ENCODE measurements at places on chromosomes 13 and 19.

- no peak for DNase-seq
Observed at GRCh38 chr13:48069573-48069972, 25.3 kb downstream of the MED4 start.

GRCh38 chr19:35868172-35868822, at the start of gene APLP1:
TSS of gene APLP1 (plus strand) at chr19:35868574. CDS start at chr19:35868637, 63 bp downstream.
- peak; percentile 74 for DNase-seq

- no peak for DNase-seq
Observed at GRCh38 chr19:45133661-45134060, 27.1 kb downstream of the NKPD1 start.

- DNase-seq: peak; percentile 62
Observed at GRCh38 chr13:110137680-110138009, 169.3 kb downstream of the COL4A1 start.

DNA sequence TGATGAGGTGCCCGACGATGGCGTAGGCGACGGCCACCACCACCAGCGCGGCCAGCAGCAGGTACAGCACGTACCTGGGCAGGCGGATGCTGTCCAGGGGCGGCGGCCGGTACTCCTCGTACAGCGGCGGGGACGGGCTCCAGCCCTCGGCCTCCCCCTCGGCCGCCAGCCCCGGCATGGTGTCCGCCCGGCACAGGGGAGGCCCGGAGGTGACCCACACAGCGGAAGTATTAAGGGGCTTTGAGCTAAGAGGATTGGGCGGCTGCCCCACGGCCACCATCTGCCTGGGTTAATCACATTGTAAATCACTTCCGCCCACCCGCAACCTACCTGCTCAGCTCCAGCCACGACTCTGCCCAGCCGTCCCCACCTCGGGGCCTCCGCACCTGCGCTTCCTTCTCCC, at the start of gene SMIM44:
SMIM44 (minus strand) TSS at position 216 of the 403 bp plus-strand sequence; CDS start at position 178, 38 bp downstream.
- no peak for DNase-seq

DNA sequence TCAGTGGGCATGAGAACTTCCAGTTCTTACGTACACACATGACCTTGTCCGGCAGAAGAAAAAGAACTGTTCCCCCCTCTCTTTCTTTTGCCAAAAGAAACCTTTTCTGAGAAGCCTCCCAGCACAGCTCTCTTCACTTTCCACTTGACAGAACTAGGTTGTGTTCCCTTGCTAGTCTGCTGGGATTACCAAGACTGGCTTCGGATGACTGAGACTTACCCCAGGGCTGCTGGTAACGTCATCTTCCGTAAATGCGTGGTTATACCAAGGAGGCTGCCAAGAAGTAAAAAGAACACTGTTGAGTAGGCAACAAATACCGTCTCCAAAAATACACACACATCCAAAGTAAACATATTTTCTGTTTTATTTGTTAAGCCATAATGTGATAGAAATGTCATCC, 908.2 kb downstream of the EFNB2 start:
- DNase-seq: no peak

- no peak for DNase-seq
Observed at GRCh38 chr19:49997709-49998108, 27.5 kb downstream of the VRK3 start.

GRCh38 chr19:11269408-11269807, 7.1 kb upstream of the DOCK6 start:
- no peak for DNase-seq

- no peak for DNase-seq
Observed at GRCh38 chr19:15438124-15438496, 11.6 kb downstream of the WIZ start.

- no peak for DNase-seq
Observed at GRCh38 chr13:37910790-37911189, 41.2 kb upstream of the TRPC4 start.

- DNase-seq: no peak
Observed at GRCh38 chr19:29551774-29552173, 26.0 kb downstream of the VSTM2B start.

- DNase-seq: peak; percentile 63
Observed at GRCh38 chr13:80363890-80364503, 23.1 kb upstream of the SPRY2 start.

DNA sequence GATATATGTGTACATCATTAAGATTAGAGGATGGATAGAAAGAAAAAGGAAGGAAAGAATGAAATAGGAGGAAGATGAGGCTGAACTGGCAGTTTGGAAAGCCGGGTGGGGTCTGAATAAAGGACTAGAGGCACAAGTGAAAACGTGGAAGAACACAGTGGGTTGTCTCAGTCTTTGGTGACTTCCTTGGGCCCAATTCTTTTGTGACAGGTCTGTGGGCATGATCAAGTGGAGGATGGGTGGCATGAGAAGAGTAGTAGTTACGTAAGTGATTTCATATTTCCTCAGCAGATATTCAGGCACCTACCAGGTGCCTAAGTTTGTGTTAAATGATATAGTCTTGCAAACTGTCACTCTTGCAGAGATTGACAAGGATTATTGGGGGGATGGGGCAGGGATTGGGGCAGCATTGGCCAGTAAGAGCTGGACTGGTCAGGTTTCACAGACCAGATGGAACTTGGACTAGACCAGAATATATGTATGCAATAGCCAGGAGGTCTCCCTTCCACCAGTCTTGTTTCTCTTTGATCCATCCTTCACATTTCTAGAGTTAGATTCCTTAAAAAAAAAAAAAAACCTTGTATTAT, 2.7 kb downstream of the TPP2 start:
- no peak for DNase-seq

DNA sequence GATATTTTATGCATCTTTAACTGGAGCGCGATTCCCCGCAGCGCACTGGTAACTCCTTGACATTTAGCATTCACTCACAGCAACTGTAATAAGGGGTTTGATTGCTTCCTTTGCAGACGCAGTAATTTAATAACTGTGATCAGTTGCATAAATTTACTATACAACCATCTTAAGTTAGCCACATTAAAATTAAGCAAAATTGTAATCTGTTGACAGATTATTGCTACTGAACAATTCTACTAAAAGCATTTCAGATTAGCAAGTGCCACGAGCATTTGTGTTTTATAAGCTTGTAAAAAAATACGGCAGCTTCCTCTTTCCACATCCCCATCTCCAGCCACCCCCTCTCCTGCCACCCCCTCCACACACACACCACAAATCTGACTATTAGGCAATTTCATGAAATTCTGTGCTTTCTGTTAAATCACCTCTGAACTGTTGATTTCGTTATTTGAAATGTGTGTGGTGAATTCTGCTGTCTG, 44.4 kb downstream of the TSHZ3 start:
- no peak for DNase-seq

- DNase-seq: no peak
Observed at GRCh38 chr13:27283906-27284493, 13.4 kb downstream of the RASL11A start.

GRCh38 chr19:7505682-7506384, 10.1 kb upstream of the ZNF358 start:
- DNase-seq: peak; percentile 62

GRCh38 chr13:26996965-26997752, 174.5 kb downstream of the USP12 start:
- no peak for DNase-seq

GRCh38 chr13:34011552-34012085, 193.7 kb downstream of the RFC3 start:
- DNase-seq: no peak

GRCh38 chr13:24740014-24740890, 23.7 kb upstream of the RNF17 start:
- DNase-seq: no peak
